ENCODE measurements at places on chromosomes 2 and 18.

DNA sequence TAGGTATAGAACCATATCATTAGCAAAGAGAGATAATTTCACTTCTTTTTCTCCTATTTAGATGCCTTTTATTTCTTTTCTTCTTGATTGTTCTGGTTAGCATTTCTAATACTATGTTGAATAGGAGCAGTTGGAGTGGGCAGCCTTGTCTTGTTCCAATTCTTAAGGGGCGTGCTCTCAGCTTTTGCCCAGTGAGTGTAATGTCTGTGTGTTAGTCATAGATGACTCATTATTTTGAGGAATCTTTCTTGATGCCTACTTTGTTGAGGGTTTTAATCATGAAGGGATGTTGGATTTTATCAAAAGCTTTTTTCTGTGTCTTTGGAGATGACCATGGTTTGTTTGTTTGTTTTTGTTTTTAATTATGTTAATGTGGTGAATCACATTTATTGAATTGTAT, 1453.1 kb upstream of the SLC39A10 start:
- no peak for DNase-seq

DNA sequence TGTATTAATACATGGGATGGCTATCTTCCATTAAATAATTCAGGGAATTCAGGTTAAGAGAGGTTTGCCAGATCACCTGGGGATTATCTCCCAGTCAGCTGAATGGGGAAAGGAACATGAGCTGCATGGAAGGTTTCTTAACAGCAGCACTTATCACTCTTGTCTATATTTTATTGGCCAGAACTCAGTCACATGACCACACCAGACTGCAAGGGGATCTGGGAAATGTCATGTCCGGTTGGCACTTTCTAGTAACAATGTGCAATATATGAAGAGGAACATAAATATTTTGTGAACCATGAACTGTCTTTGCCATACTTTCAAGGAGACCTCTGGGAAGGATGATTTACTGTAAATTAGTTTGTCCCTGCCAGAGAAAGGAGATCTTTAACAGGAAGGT, 599.1 kb downstream of the SLC4A3 start:
- DNase-seq: no peak

GRCh38 chr2:179860255-179861026, 971 bp downstream of the ZNF385B start:
- no peak for DNase-seq

GRCh38 chr2:54836477-54836876, 113.0 kb downstream of the EML6 start:
- no peak for DNase-seq

GRCh38 chr2:59233920-59234319, 992.8 kb upstream of the FANCL start:
- no peak for DNase-seq

DNA sequence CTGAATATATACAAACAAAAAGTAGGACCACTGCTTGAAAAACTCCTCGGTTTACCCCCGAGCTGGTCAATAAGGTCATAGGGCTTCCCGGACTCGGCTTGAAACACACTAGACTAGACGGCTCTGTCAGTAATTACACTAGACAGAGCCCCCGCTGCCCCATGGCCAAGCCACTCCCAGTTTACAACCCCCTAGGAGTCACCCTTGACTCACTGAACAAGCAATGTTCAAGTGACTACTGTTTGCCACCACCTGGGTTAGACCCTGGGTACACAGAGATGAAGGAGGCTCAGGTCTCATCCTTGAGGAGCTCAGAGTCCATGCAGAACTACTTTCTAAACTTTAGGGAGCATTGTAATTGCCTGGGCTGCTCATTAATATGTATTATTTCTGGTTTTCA, 13.7 kb upstream of the PRELID3A start:
- no peak for DNase-seq

DNA sequence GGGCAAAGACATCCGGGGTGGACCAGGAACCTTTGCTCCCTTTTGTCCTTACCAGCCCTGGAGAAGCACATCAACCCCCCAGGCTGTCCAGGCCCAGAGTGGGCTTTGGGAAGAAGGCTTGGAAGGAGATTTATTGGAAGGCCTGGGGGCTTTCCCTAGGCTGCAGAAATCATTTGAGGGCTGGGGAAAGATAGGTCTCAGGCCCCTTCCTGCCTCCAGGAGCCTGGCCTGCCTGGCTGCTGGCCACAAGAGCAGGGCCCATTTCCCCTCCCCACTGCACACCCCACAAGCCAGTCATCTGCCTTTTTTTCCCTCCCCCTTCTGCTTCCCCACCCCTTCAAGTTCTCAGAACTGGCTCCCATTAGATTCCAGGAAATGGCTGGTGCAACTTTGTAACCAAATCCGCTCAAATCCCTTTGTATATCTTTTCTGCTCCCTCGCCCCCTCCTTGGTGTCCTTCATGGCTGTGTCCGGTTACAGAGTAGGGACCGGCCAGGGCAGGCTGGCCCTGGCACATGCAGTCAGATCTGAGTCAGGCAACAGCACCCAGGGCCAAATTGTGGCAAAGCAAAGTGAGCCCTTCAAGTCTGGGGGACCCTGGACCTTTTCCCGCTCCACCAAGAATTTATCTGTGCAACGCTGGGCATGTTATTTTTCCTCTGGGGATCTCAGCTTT, 20.8 kb upstream of the TNP1 start:
- no peak for DNase-seq
